Dermis lymphatic vessel endothelial cell (primary cell): ENCODE measurements at places on chromosomes 13 and 19. TPM values are rescaled to one million over a fixed set of nuclear protein-coding genes. Genes with fewer than 3 reads are reported as not detected.

The APLP1 gene
- 0.98 and 1.8 TPM in 2 replicates for total RNA-seq

The TNFSF13B gene
- total RNA-seq, result 0.33 and 0.69 TPM in 2 replicates

The PET100 gene
- total RNA-seq, result 34.4 and 36.3 TPM in 2 replicates

The NHLRC3 gene
- 11.7 and 12.8 TPM in 2 replicates for total RNA-seq

The TNNI3 gene
- total RNA-seq, result not detected in 2 replicates

The ZNF439 gene
- 0.11 and 0.17 TPM in 2 replicates for total RNA-seq

The DGKH gene
- 12.9 and 15.8 TPM in 2 replicates for total RNA-seq

The NTF4 gene
- not detected in 2 replicates for total RNA-seq

The ADGRE2 gene
- under 0.01 and 0.11 TPM in 2 replicates for total RNA-seq

The ASF1B gene
- total RNA-seq, result 2.8 and 3.6 TPM in 2 replicates

The TMIGD2 gene
- not detected in 2 replicates for total RNA-seq

The ZNF813 gene
- total RNA-seq, result 4.4 and 7.3 TPM in 2 replicates

The DLL3 gene
- 0.09 and 0.11 TPM in 2 replicates for total RNA-seq

The KLK10 gene
- not detected in 2 replicates for total RNA-seq

The PSG2 gene
- total RNA-seq, result not detected in 2 replicates

The CPB2 gene
- not detected in 2 replicates for total RNA-seq

The ZNF69 gene
- total RNA-seq, result 2.0 and 4.2 TPM in 2 replicates

The IGSF23 gene
- 0.11 TPM in 1 of 2 replicates, not detected in the other for total RNA-seq

The MATK gene
- total RNA-seq, result 0.34 and 2.3 TPM in 2 replicates

The IGFL1 gene
- not detected in 2 replicates for total RNA-seq

The CLDND2 gene
- total RNA-seq, result not detected in 2 replicates

The ZNF549 gene
- 4.1 and 5.5 TPM in 2 replicates for total RNA-seq

The CFAP97D2 gene
- total RNA-seq, result not detected in 2 replicates

The HSD17B14 gene
- 3.0 and 6.2 TPM in 2 replicates for total RNA-seq

The CRX gene
- not detected in 2 replicates for total RNA-seq

The MYO16 gene
- under 0.01 TPM in 1 of 2 replicates, not detected in the other for total RNA-seq

The RPL18A gene
- total RNA-seq, result 1,480 and 1,575 TPM in 2 replicates

The ZNF829 gene
- 1.3 and 1.5 TPM in 2 replicates for total RNA-seq

The ATCAY gene
- total RNA-seq, result not detected in 2 replicates

The ZNF865 gene
- total RNA-seq, result 0.54 and 0.60 TPM in 2 replicates

The C19orf18 gene
- total RNA-seq, result not detected in 2 replicates

The PSG11 gene
- not detected in 2 replicates for total RNA-seq

The PRKD2 gene
- total RNA-seq, result 22.0 and 33.1 TPM in 2 replicates

The SCN1B gene
- 8.8 and 12.2 TPM in 2 replicates for total RNA-seq

The SIGLEC12 gene
- not detected in 2 replicates for total RNA-seq
